ENCODE measurements at places on chromosomes 5 and 9.

DNA sequence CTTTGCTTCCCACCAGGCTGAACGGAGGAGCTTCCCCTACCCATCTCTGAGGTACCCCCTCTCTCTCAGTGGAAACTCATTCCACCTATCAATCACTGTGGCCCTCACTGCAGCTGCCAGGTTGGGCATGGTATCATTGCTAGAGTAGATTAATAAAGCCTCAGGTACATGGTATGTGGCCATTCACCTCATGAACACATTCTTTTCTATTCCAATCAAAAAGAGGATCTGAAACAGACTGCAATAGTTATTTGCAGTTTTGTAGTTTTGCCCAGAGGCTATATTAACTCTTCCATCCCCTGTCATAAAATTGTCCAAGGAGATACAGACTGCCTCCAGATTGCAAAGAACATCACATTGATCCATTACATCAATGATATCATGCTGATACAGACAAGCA is 85.8 kb upstream of the MVB12B start:
- DNase-seq = no peak

GRCh38 chr9:115155037-115155436 is 37.1 kb upstream of the TNC start:
- DNase-seq = no peak

DNA sequence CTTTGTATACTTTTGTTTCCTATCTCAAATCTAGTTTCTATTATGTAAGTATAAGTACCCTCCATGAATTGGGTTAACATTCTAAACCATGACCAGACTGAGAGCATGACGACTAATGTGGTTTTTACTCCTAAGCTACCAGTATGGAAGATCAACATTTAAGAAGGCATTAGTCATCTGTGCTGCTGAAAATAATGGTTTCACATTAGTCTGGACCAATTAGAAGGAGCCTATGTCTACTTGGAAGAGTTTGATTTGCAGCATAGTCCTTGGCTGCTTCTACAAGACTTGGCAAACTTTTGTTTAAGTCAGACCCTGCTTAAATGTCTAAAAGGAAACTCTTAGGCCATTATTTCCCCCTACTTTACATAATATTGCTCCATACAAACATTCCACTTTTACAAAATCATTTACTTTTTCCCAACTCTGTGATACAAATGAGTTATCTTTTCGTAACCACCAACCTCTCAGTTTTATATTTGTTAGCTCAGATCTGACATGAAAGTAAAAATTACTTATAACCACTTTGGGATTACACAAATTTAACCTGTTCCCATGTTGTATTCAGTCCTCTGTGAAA is 186.7 kb downstream of the COMMD10 start:
- no peak for DNase-seq

- DNase-seq = no peak
Observed at GRCh38 chr9:36893184-36893583, 140.9 kb downstream of the PAX5 start.

DNA sequence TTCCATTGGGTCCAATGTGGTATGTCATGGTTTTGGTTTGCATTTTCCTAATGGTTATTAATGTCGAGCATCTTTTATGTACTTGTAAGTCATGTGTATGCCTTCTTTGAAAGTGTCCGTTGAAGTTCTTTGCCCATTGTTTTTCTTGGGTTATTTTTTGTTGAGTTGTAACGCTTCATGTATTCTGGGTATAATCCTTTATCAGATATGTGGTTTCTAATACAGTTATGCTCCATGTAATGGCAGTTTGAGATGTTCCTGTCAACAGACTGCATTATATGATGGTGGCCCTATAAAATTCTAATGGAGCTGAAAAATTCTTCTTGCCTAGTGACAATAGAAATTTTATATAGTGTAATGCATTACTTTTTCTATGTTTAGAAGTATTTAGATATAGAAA is 17.2 kb downstream of the RIC1 start:
- DNase-seq = no peak
